ENCODE measurements at places on chromosomes 1 and 21. TPM values are rescaled to one million over a fixed set of nuclear protein-coding genes. Genes with fewer than 3 reads are reported as not detected.

OVAAL gene
- total RNA-seq, result not detected

AMPD1 gene
- not detected for total RNA-seq

- DNase-seq, result no peak
Observed at GRCh38 chr1:39335216-39335615, 130.7 kb downstream of the MACF1 start.

DNA sequence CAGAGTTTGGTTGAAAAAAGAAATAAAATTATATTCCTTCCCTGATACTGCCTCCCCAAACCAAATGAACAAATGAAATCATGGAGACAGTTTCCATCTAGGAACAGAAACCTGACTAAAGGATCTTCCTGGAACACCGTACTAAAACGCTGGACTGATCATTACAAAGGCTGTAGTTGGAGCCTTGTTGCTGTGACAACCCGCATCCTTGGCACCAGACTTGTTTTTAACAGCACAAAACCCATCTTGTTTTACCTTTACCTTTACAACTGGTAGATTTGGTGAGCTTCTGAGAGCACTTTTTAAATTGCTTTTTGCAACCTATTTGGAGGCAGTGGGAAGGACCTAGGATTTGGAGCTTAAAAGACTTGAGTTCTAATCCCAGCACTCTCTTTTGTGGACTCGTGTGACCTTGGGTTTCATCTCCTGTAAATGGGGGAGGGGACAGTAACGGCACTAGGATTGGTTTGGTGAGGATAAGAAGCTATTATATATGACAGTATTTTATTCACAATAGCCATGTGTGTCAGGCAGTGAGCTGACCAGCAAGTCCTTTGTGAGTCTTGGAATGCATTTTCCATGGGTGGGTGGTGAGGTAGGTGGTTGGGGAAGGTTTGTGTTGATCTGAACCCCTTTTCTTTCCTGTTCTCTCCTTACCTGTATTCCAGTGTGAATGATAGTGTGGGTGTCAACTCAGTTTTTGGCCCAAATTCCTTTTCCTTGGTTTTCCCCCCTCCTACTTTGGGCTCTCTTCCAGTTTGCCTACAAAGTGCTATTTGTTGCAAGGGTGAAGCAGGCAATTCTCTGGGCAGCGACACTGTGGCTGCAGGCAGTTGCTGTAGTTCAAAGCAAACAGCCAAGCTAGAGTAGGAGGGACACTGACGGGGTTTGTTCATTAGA, 12.6 kb downstream of the LRRC8D start:
- DNase-seq, result no peak

DNA sequence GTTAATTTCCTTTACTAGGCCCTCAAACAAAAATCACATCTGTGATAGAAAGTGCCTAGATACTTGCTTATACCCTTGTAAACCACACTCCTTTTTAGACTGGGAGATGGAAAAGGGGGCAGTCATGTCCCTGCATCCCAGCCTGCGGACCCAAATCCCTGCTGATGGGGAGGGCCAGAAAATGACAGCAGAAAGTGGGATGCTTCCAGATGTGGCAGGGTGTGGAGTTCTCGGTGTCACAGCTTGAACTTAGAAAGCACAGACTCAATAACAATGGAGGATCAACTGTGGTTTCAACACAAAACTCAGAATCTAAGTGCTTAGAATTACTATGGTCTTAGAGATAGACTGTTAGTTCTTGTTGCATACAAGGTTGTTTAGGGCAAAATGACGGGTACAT, 95.6 kb upstream of the F3 start:
- DNase-seq, result no peak

DNA sequence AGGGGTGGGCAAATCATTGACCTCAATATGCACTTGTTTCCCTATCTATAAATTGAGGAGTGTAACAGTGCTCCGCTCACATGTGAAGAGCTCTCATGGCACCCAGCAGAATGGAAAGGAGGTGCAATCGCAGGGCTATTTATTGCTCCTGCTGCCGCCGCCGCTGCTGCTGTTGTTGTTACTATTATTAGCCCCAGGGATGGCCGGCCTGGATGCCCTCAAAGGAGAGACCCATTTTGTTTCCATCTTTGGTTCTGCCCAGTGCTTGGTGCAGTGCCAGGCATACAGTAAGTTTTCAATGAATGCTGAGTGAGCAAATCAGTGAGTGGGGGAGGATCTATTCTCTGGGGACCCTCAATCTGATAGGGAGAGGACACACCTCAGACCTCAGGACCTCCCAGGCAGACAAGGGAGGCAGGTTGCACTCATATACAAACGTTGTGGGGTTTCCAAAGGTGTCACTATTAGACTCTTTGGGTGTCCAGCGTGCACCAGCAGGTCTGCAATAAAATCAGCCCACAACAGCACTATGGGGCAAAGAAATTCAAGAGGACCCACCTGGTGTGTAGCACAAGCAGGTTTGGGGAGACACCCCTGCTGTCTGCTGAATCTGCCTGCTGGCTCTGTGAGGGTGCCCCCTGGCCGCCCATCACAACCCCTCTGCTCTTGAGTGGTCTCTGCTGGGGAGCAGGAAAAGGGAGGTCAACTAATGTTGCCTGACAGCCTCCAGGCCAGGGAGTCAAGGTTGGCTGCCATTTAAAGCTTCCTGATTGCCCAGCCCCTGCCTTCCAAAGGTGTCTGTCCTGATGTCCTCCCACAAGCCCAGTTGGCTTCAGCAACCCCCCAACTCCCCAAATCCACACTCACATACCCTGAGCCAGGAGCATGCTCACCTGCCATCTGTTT, 136.3 kb downstream of the ACTL8 start:
- no peak for DNase-seq

DNA sequence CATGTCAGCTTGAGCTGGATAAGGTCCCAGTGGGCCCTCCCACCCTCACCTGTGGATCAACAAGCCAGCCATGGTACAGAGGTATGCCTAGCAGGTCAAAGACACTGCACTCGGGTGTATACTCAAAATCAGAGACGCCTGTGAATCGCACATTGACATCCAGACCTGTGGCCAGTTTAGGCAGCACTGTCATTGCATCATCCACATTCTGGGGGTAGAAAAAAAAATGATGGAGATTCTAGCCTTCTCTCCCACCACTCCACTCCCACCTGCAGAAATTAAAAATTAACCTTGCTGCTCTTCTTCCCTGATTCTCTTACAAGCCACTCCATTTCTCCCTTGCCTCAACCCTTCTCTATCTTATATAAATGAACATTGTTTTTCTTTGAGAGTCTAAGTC, 6.3 kb downstream of the MINDY1 start:
- DNase-seq, result no peak

DNA sequence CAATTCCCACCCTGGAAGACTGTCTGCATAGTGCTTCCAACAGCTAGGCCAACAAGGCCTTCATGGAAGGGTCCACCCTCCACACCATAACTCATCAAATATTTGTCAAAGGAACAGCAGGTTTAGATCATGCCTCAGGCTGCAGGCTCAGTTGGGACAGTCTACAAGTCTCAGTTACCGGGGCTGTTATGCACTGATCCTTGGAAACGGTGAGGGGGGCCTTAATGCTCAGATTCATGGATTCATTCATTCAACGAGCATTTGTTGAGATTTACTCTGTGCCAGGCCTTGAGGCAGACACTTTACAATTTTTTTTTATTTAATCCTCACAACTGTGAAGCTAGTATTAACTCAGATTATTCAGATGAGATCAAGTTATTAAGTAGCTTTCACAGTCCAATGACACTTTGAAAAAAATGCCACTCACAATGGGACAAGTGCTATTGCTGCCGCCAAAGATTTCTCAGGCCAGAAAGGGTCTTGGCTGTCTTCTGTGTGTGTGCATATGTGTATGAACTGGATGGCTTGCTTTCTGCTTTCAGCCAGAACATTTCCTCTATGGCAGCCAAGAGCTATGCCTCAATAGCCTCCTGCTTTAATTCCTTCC, 8.9 kb upstream of the C1orf216 start:
- no peak for DNase-seq

DNA sequence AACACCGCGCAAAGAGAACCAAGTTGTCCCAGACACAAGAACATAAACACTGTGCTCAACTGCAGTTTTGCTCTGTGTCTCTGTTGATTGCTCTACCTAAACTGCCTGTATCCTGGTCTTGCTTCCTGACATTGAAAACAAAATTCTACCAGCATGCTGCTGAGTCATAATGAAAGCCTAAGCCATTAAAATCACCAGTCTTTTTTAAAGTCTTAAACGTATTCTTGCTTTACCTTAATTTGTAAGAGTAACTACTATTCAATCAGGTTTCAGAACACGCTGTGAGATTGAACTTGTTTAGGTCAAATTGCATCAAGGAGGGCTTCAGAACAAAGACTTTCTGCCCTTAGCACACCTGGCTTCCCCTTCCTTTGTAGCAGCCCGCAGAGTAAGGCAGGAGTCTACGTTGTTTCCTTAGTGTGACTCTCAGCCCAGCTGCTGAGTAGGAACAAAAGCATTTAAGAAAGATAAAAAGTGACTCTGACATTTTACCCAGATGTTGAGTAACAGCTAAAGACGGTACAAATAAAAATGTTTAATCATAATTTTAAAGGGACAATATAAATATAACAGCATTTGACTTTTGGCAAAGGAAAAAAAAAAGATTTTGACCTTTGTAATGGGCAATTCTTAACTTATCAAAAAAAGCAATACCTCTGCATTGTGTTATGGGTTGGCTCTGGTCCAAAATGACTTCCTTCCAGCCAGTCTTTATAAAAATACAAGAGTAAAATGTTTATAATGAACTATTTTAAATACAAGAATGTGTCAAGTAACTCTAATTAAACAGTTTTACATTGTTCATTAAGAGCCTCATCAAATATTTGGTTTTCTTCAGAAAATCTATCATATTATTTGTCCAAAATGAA, 186.9 kb upstream of the ADGRL4 start:
- peak; percentile 28 for DNase-seq

- no peak for DNase-seq
Observed at GRCh38 chr1:228109962-228110488, 926 bp upstream of the MRPL55 start.

GRCh38 chr1:93306920-93307319, 38.8 kb upstream of the DR1 start:
- DNase-seq, result no peak

Data from endothelial cell (in vitro differentiated cells).